MCF 10A (cell line): ENCODE measurements at places on chromosomes 5 and 9.

DNA sequence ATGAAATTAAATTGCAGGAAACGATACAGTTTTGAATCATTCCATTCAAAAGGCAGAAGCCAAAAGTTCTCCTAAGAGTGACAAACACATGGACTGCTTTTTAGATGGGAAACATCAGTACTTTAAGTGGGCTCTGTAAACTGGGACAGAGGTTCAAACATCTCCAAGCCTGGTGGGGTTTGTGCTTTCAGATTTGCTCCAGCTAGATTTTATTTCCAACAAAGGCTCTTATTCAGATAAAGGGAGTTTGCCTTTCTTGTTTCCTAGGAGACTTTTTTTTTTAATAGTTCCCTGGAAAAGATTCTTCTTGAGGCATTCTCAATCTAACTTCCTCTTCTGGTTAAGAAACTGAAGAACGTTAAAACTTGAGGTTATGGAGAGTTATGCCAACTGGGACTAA, 277.6 kb downstream of the TMEM38B start:
- no peaks in the 10 kb centered on the region for H3K27me3 ChIP-seq
- no peaks in the 10 kb centered on the region for H3K36me3 ChIP-seq
- DNase-seq: no peak
- no peak overlapping the region for H3K4me3 ChIP-seq

DNA sequence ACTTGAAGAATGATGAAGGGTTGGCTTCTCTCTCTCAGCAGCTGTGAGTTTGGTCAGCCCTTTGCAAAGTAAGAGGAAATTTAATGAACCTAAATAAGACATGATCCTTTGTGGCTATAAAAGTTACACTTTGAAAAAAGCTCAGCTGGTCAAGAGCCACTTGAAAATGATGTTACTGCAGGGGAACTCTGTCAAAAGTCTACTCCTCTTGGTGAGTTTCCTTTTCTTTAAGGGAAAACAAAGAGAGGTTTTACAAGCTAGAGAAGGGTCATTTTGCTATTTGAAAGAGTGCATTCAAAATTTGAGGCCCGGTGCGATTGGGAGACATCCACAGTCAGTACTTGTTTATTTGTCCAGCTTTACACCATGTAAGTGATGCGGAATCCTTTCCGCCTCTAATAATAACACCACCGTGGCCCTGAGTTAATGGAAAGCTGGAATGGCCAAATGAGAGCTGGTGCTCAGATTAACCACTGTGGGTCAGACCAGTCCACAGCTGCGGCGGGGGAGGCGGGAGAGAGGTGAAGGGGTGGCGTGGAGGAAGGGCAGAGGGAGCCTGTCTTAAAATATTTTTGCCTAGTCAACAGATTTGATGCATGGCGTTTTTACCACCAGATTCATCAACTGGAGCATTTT, 404.0 kb downstream of the TLE4 start:
- no peak overlapping the region for H3K4me3 ChIP-seq
- H3K27me3 ChIP-seq: no peaks in the 10 kb centered on the region
- no peak for DNase-seq
- peaks cover 4% of the 10 kb centered on the region for H3K36me3 ChIP-seq

- peaks cover 11% of the 10 kb centered on the region for H3K4me1 ChIP-seq
- no peak overlapping the region for H3K4me3 ChIP-seq
- H3K27me3 ChIP-seq: no peaks in the 10 kb centered on the region
- H3K27ac ChIP-seq: no peak overlapping the region
These were observed 3.4 kb downstream of the BRD9 start for GRCh38 chr5:889075-889710.

DNA sequence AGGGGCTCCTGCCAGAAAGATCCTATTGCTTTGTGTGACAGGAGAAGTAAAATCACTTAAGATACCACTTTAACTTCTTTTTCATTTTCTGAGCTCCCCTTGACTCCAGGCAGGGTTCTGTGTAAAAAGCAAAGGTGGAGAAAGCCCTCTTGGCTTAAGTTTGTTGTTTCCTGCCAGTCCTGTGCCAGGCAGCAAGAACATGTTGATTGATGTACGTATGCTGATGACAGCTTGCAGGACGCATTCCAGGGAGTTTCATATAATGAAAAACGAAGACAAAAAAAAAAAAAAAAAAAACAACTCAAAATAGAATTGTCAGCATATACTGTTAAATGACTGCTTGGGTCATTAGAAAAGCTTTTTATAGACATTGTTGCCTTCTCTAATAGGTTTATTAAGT, 251.7 kb downstream of the PSAT1 start:
- H3K36me3 ChIP-seq: no peaks in the 10 kb centered on the region
- peaks cover 10% of the 10 kb centered on the region for H3K27me3 ChIP-seq
- no peaks in the 10 kb centered on the region for H3K4me1 ChIP-seq
- H3K27ac ChIP-seq: no peak overlapping the region

DNA sequence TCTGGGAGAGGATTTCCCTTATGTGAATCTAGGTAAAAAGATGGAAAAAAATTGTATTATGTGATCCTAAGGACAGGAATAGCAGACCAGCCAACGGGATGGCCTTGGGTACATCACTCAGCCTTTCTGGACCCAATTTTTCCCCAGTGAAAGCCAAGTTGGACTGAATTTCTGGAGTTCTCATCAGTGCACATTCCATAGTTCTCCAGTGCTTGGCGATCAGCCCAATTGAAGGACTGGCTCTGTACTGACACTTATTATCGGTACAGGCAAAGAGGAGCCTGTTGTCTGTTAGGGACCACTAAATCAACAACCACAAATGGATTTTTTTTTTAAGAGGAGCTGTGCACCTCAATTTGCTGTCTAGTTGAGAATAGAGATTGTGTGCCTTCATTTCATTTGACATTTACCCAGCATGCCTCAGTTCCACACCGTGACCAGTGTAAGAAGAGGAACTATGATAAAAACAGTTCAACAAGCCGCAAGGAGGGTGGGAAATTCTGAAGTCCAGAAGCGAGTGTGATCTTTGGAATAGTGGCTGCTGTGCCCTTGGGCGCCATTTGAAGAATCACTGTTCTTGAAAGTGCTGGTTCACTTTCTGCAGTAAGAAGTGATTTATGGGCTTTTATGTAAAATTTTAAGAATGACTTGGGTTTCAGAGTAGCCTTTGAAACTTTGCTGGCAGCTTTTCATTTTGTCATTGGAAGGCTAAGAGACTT, 8.0 kb downstream of the ARL10 start:
- H3K36me3 ChIP-seq: no peaks in the 10 kb centered on the region
- H3K27me3 ChIP-seq: no peaks in the 10 kb centered on the region
- DNase-seq: no peak
- no peak overlapping the region for H3K27ac ChIP-seq

DNA sequence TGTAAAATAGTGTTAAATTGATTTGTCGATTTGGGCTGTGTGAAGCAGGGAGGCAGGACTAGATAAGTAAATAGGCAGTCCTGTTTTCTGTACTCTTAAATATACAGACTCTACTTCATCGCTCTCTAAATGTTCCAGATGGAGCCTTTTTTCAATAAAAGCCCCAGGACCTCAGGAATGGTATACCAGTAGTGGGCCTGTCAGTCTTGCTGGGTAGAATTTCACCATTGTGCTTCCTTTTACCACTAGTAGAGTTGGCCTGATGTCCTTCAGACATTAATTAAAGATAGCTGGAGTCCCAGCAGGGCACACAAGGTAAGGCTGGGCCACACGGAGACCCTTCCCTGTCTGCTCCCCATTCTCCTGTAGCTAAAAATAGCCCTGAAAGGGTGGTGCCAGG, 6.0 kb downstream of the SNX18 start:
- no peak overlapping the region for H3K27ac ChIP-seq
- H3K4me3 ChIP-seq: no peak overlapping the region
- H3K27me3 ChIP-seq: no peaks in the 10 kb centered on the region
- no peak for DNase-seq

GRCh38 chr5:76256116-76256889, 146.8 kb upstream of the IQGAP2 start:
- peak; percentile 78 for DNase-seq
- no peaks in the 10 kb centered on the region for H3K36me3 ChIP-seq
- no peak overlapping the region for H3K27ac ChIP-seq
- no peak overlapping the region for H3K4me3 ChIP-seq
- H3K27me3 ChIP-seq: peaks cover 47% of the 10 kb centered on the region
- H3K4me1 ChIP-seq: no peaks in the 10 kb centered on the region

DNA sequence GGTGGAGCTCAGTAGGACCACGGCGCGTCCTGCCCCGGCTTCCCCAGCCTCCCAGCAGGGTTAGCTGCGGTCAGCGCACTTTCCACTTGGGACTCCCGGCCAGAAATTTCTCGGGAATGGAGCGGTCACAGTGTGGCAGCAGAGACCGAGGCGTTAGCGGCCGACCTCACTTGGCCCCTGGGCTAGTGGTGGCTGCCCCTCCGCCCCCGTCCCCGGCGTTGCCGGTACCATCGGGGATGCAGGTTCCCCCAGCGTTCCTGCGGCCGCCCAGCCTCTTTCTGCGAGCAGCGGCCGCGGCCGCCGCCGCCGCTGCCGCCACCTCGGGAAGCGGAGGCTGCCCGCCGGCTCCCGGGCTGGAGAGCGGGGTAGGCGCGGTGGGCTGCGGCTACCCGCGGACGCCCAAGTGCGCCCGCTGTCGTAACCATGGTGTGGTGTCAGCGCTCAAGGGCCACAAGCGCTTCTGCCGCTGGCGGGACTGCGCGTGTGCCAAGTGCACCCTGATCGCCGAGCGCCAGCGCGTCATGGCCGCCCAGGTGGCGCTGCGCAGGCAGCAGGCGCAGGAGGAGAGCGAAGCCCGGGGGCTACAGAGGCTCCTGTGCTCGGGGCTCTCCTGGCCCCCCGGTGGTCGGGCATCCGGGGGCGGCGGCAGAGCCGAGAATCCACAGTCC, 460 bp downstream of the DMRTA1 start:
- no peaks in the 10 kb centered on the region for H3K27me3 ChIP-seq
- no peaks in the 10 kb centered on the region for H3K4me1 ChIP-seq
- H3K27ac ChIP-seq: no peak overlapping the region
- no peaks in the 10 kb centered on the region for H3K36me3 ChIP-seq
- DNase-seq: peak; percentile 31

GRCh38 chr5:139761057-139761450, 34.6 kb upstream of the PSD2 start:
- DNase-seq: no peak
- H3K27ac ChIP-seq: no peak overlapping the region
- H3K27me3 ChIP-seq: peaks cover 8% of the 10 kb centered on the region
- H3K36me3 ChIP-seq: no peaks in the 10 kb centered on the region
- peaks cover 3% of the 10 kb centered on the region for H3K4me1 ChIP-seq

DNA sequence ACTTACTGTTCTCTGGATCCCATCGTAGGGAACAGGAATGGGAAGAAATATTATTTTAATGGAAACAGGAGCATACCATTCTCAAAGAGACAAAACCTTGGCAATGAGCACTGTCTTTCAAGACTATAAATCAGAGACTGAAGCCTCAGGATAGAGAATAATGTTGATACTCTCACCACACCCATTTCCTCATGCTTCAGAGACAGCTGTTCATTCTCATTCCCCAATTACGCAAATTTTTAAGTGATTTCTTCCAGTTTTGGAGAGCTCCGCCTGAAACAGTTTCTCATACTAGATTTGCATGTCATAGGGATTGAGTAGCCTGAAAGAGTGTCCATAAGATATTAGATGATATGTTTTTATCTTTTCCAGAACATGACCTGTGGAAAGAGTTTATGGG, 290.5 kb upstream of the RASA1 start:
- DNase-seq: no peak
- H3K27me3 ChIP-seq: peaks cover 23% of the 10 kb centered on the region
- H3K27ac ChIP-seq: no peak overlapping the region
- H3K4me1 ChIP-seq: peaks cover 8% of the 10 kb centered on the region
- no peak overlapping the region for H3K4me3 ChIP-seq
- H3K36me3 ChIP-seq: no peaks in the 10 kb centered on the region

GRCh38 chr5:148374690-148375360, 8.9 kb upstream of the FBXO38 start:
- H3K27me3 ChIP-seq: no peaks in the 10 kb centered on the region
- H3K4me1 ChIP-seq: peaks cover 7% of the 10 kb centered on the region
- H3K27ac ChIP-seq: no peak overlapping the region
- H3K4me3 ChIP-seq: no peak overlapping the region

DNA sequence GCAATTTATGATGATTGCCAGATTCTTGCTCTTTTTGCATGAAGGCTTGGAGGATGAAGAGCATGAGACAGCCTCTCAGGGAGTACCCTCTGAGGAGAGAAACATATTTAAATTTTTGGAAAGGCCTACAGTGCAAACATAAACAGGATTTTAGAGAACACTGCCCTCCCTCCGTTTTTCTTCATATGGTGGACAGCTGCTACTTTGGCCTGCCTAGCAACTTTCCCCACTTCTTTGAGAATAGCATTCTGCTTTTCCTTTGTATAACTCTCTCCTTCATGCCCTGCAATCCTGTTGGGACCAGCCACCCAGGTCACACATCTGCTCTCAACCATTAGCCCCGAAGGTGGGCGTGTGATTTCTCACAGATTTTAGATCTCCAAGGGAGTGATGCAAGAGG, 20.5 kb upstream of the TXN start:
- DNase-seq: no peak
- no peaks in the 10 kb centered on the region for H3K27me3 ChIP-seq
- no peaks in the 10 kb centered on the region for H3K36me3 ChIP-seq
- no peak overlapping the region for H3K27ac ChIP-seq

GRCh38 chr9:20513126-20513913, 109.0 kb downstream of the MLLT3 start:
- no peak overlapping the region for H3K27ac ChIP-seq
- no peaks in the 10 kb centered on the region for H3K36me3 ChIP-seq
- H3K27me3 ChIP-seq: peaks cover 42% of the 10 kb centered on the region
- no peak overlapping the region for H3K4me3 ChIP-seq
- no peak for DNase-seq

GRCh38 chr5:114223866-114224265, 138.0 kb upstream of the KCNN2 start:
- peak; percentile 53 for DNase-seq
- H3K4me3 ChIP-seq: no peak overlapping the region
- no peaks in the 10 kb centered on the region for H3K4me1 ChIP-seq
- H3K36me3 ChIP-seq: no peaks in the 10 kb centered on the region
- no peak overlapping the region for H3K27ac ChIP-seq

DNA sequence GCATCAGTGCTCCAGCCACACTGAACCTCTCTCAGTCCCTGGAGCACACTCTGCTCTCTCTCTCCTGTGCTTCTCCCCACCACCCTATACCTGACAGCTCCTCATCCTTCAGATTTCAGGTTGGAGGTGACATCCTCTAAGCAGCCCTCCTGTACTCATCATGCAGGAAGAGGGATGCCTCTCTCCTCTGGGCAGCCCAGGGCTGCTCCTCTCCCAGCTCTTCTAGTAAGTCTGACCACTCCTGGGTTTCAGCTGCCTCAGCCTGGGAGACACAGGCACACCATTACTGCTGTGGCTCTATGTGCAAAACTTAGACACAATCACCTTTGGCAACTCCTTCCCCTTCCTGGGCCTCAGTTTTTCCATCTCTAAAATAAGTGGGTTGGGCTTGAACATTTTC, 232.4 kb upstream of the BRINP1 start:
- H3K36me3 ChIP-seq: no peaks in the 10 kb centered on the region
- no peak for DNase-seq
- H3K4me1 ChIP-seq: no peaks in the 10 kb centered on the region
- H3K27me3 ChIP-seq: no peaks in the 10 kb centered on the region
- no peak overlapping the region for H3K27ac ChIP-seq
- no peak overlapping the region for H3K4me3 ChIP-seq

DNA sequence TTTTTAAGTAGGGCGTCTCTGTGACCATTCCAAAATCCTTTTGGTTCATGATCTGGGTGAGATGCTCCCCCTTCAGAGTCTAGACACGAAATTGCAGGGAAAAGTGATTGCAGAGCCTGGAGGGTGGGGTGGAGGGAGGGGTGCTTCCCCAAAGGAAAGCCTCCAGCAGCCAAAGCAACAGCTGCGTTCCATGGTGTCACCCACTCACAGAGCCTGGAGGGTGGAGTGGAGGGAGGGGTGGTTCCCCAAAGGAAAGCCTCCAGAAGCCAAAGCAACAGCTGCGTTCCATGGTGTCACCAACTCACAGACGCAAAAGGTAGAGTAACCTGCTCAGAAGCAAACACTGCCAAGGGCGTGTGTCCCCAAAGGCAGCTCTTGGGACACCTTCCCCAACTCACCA, 22.6 kb downstream of the SLC6A18 start:
- DNase-seq: no peak
- H3K27me3 ChIP-seq: no peaks in the 10 kb centered on the region
- H3K27ac ChIP-seq: no peak overlapping the region
- H3K36me3 ChIP-seq: no peaks in the 10 kb centered on the region
